ENCODE measurements at places on chromosomes 5 and 9. TPM values are rescaled to one million over a fixed set of nuclear protein-coding genes. Genes with fewer than 3 reads are reported as not detected.

Gene FSTL4
- total RNA-seq = 0.12 TPM

Gene ELOVL7
- total RNA-seq = 10.3 TPM

Gene NKD2
- 0.32 TPM for total RNA-seq

Gene DOLPP1
- 16.3 TPM for total RNA-seq

Gene GABRA1
- not detected for total RNA-seq

Gene FRRS1L
- total RNA-seq = not detected

Gene ELAVL2
- total RNA-seq = 1.6 TPM

Gene PLAC8L1
- 3.0 TPM for total RNA-seq

Gene CLPTM1L
- 116 TPM for total RNA-seq

Gene C5orf58
- total RNA-seq = not detected

Gene SERF1A
- total RNA-seq = 0.93 TPM

Gene SNCAIP
- total RNA-seq = 0.12 TPM

Gene EFNA5
- total RNA-seq = 51.2 TPM

Gene PLPPR1
- total RNA-seq = not detected

Gene SYK
- 6.7 TPM for total RNA-seq

Gene PCDHGA4
- 0.26 TPM for total RNA-seq

Gene SLC6A18
- total RNA-seq = not detected

Gene CDKN2A
- not detected for total RNA-seq

Gene ACSL6
- not detected for total RNA-seq

Gene IGFBPL1
- not detected for total RNA-seq

Gene REEP2
- 0.81 TPM for total RNA-seq

Gene TENT4A
- 25.6 TPM for total RNA-seq

Gene PCDHB14
- 6.2 TPM for total RNA-seq

Gene TLX3
- not detected for total RNA-seq

Gene PAX5
- total RNA-seq = not detected

Gene HNRNPAB
- total RNA-seq = 313 TPM

Gene CCDC171
- 1.8 TPM for total RNA-seq

Gene NTNG2
- not detected for total RNA-seq

Gene CDC25C
- 10.8 TPM for total RNA-seq

Gene IDNK
- 19.7 TPM for total RNA-seq

Gene ZNF608
- 10.4 TPM for total RNA-seq

Gene AOPEP
- total RNA-seq = 32.4 TPM

Data from MCF 10A (cell line).